ENCODE measurements at places on chromosomes 7 and 10.
A peak's percentile ranks its signal among the peaks of the same experiment; 100 is the strongest.

- DNase-seq = no peak
Measured at GRCh38 chr7:27651702-27652101, 11.0 kb downstream of the HIBADH start.

GRCh38 chr7:17302575-17303142, 4.2 kb downstream of the AHR start:
- no peak for DNase-seq

DNA sequence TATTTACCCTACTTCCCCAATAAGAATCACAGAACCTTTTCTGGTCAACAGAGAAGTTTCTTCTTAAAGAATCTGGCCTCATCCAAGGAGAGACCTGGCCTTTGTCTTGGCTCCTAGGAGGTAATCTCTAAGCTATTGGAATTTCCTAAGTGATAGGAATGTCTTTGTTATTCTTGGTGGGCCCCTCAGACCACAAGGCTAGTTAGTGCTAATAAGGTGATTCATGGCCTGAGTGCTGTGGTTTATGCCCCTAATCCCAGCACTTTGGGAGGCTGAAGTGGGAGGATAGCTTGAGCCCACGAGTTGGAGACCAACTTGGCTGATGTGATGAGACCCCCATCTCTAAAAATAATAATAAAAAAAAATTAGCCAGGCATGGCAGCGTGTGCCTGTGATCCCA, 60.0 kb upstream of the CYP2C18 start:
- peak; percentile 81 for DNase-seq

- no peak for DNase-seq
Measured at GRCh38 chr7:7565746-7566650, 686 bp upstream of the MIOS start.

- no peak for DNase-seq
Measured at GRCh38 chr7:40015790-40016296, 65.8 kb downstream of the CDK13 start.

- DNase-seq = no peak
Measured at GRCh38 chr10:121961456-121961855, 13.6 kb downstream of the NSMCE4A start.

GRCh38 chr10:67789769-67790168, 48.2 kb downstream of the DNAJC12 start:
- no peak for DNase-seq

DNA sequence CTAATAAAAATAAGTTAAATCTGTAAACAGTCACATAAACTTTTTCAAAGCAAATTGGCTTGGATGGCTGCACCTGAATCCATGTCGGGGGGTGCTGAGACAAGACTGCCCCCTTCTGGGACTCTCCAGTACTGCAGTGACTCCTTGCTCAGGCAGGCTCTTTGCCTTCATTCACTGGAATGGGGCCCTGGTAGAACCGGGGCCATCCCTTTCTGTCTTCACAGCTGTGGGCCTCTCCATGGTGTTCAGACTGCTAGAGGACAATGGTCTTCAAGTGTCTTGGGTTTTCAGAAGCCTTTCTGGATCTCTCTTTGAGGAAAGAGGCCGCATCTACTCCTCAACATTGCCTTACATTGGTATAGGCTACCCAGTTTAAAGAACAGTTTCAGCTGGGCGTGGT, 16.1 kb upstream of the IMPDH1 start:
- no peak for DNase-seq

GRCh38 chr10:108000365-108000764, 835.9 kb upstream of the SORCS1 start:
- no peak for DNase-seq

- DNase-seq = no peak
Measured at GRCh38 chr7:21611129-21611528, 68.3 kb downstream of the DNAH11 start.

DNA sequence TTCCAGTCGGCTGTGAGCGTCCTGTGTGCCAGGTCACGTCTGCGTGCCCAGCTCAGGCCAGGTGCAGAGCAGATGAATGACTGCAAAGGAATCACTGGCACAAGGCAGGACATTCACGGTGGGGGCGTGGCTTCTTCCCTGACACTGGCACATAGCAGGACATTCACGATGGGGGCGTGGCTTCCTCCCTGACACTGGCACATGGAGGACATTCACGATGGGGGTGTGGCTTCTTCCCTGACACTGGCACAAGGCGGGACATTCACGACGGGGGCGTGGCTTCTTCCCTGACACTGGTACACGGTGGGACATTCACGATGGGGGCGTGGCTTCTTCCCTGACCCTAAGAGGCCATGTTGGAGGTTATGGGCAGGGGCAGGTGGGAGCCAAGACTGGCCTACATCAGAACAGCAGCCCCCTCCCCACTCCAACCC, 64.3 kb downstream of the MYL10 start:
- DNase-seq = peak; percentile 85

GRCh38 chr7:88309819-88310218, 3.1 kb upstream of the STEAP4 start:
- no peak for DNase-seq

DNA sequence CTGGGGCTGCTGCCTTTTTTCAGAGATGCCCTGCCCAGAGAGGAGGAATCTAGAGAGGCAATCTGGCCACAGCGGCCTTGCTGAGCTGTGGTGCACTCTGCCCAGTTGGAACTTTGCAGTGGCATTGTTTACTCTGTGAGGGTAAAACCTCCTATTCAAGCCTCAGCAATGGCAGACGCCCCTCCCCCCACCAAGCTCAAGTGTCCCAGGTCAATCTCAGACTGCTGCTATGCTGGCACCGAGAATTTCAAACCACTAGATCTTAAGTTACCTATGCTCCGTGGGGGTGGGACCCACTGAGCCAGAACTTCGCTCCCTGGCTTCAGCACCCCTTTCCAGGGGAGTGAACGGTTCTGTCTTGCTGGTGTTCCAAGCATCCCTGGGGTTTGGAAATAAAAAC, 77.2 kb downstream of the EXOC4 start:
- DNase-seq = no peak

DNA sequence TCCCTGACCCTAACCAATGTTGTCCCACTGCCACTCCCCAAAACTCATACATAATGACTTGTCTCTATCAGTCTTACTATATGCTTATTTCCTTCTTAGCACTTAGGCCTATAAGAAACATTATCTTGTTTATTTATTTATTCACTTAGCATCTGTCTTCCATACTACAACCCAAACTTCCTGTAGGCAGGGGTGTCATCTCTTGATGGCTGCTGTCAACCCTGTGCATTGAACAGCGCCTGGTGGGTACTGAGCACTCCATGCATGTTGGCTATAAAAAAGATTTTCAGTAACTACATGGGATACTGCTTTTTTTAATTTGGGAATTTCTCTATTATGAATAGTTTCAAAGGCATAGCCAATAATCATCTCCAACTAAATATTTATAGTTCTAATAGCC, 46.7 kb downstream of the JAZF1 start:
- DNase-seq = no peak

DNA sequence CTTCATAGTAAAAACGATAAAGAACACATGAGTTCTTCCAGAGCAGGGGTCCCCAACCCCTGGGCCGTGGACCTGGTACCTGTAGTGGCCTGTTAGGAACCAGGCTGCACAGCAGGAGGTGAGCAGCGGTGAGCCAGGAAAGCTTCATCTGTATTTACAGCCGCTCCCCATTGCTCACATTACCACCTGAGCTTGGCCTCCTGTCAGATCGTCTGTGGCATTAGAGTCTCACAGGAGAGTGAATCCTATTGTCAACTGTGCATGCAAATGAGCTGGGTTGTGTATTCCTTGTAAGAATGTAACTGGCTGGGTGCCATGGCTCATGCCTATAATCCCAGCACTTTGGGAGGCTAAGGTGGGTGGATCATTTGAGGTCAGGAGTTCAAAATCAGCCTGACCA, 229.5 kb downstream of the CNTNAP2 start:
- no peak for DNase-seq

DNA sequence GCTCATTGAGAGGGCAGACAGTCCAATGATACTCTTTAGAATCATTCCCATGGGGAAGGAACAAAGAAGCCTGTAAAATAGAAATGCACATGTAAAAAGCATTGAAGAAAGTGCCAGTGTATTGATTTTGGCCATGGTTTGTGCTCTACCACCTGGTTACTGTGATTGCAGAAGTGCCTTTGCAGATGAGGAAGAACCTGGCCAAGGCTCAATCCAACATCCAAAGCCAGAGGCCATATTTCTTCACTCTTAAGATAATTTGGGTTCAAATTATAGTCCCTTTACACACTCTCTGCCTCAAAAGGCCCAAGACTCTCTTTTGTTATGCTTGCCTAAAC, 122.1 kb downstream of the EGFR start:
- DNase-seq = no peak

GRCh38 chr10:81096558-81096957, 558.9 kb downstream of the SH2D4B start:
- no peak for DNase-seq

- no peak for DNase-seq
Measured at GRCh38 chr10:124225467-124226270, 132.3 kb upstream of the CHST15 start.

DNA sequence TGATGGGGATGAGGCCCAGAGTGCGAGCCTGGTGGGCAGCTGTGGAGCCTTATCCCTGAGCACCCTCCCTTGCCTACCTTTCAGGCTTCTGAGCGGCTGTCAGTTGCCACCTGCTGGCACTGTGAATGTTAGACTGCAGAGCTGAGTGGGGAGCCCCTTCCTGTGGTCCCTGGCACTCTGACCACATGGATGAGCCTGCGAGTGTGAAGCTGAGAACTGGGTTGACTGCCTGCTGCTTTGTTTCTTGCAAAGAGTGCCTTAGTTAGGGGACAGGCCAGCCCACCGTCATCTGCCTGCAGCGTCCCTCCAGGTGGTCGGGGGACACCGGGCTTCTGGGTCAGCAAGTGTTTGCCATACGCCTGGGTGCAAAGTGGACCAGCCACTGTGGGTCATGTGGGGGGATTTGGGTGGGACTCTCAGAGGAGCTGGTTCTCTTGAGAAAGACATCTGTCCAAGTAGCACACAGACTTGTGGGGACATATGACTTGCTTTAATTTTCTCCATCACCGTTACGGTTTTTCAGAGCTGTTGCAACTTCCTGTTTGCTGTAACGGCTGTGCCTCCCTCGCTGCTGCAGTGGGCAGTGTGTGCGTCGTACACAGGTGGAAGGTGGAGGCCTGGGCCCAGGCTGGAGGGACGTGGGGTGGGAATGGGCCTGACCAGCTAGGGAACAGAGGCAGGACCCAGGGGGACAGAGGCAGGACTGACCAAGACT, 13.7 kb downstream of the INPP5A start:
- no peak for DNase-seq

- DNase-seq = no peak
Measured at GRCh38 chr7:135420786-135421185, 89.1 kb downstream of the CNOT4 start.

DNA sequence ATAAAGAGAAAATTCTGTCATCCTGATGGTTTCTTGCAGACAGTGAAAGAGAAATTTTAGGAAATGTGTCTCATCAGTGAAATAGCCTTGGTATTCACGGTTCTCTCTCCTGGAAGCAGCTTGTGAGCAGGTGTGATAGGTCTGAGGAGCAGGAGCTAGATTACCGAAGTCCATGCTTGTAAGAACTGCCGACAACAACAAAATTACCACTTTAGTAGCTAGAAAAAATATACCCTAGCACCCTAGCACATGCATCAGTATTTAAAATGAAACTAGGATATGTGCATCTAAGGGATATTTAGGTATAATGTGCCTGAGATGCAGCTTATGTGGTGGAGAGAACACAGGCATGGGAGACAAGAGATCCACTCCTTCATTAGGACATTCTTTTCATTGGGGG, 82.3 kb downstream of the VPS50 start:
- DNase-seq = no peak

DNA sequence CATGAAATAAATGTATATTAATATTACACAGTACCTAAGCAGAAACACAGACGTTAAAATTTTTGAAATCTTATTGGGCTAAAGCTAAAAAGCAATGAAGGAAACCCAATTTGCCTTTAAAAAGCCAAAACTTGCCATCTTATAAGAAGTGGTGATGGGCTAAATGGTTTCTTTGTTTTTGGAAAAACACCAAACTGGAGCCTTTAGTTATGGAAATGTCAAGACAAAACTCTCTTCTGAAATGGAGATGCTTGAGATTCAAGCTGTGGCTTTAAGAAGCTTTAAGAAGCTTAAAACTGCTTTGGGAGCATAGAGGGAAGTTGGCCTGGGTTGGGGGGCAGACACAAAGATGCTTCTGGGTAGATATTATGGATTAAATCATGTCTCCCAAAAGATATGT, 277.0 kb downstream of the GFRA1 start:
- DNase-seq = peak; percentile 63

GRCh38 chr10:7409732-7410168, 1.1 kb downstream of the SFMBT2 start:
- no peak for DNase-seq

DNA sequence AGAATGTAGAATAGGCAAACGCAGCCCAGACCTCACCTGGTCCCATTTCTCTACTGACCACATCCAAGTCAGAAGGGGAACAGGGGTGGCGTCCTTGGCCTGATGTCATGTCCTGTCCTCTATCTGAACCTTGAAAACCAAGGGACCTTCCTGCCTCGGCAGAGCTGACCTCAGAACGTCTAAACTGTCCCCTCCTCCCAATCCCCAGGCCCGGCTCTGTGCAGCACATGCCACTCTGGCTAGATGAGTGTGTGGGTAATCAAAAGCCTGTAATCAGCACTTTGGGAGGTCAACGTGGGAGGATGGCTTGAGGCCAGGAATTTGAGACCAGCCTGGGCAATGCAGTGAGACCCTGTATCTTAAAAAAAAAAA, 46.5 kb upstream of the ZNF479 start:
- DNase-seq = no peak

DNA sequence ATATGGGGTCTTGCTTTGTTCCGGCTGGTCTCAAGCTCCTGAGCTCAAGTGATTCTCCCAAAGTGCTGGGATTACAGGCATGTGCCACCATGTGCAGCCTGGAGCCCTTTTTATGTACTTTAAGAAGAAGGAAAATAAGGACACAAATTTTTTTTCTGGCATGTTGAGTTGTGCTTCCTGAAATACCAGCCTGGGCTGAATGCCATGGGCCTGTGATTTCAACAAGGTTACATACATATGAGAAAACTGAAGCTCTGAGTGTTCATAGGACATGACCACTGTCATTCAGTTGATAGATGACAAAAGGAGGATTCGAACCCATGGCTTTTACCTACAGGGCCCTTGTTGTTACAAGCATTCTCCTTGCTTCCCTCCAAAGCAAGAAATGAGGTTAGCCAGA, 36.1 kb downstream of the ST8SIA6 start:
- DNase-seq = no peak

GRCh38 chr7:122902751-122903495, 16.7 kb upstream of the CADPS2 start:
- no peak for DNase-seq

GRCh38 chr7:73885975-73886798, 25.2 kb downstream of the TMEM270 start:
- DNase-seq = no peak

- no peak for DNase-seq
Measured at GRCh38 chr10:70457759-70458305, 16.4 kb upstream of the NODAL start.

GRCh38 chr10:98257198-98257597, 10.8 kb downstream of the LOXL4 start:
- no peak for DNase-seq

GRCh38 chr7:41879403-41879802, 176.5 kb upstream of the INHBA start:
- no peak for DNase-seq
